ENCODE measurements at places on chromosomes 6 and 20.

DNA sequence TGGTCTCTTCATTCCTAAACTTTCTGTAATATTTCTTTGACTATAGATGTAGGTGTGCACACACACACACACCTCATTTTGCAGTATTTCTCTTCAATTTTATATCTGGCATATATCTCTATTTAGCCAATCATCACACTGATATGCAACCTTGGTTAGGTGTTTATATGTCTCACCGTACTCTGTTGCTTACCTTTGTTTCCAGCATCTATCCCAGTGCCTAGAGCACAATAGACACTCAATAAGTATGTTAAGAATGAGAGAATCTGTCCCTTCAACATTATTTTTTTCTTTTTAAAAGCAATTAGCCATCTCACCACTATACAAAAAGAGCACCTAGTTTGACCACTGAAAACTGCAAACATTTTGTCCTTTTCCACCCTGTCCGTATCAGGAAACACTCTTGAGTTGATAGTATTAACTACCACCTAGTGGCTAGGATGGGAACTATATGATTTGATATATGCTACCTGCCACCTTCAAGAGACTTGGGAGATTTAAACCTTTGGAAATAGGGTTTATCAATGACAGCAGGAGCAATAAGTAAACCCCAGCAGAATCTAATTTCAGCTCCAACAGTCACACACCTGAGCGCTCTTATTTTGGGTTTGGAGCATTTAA, 48.7 kb upstream of the RSPO3 start:
- no peak for DNase-seq

DNA sequence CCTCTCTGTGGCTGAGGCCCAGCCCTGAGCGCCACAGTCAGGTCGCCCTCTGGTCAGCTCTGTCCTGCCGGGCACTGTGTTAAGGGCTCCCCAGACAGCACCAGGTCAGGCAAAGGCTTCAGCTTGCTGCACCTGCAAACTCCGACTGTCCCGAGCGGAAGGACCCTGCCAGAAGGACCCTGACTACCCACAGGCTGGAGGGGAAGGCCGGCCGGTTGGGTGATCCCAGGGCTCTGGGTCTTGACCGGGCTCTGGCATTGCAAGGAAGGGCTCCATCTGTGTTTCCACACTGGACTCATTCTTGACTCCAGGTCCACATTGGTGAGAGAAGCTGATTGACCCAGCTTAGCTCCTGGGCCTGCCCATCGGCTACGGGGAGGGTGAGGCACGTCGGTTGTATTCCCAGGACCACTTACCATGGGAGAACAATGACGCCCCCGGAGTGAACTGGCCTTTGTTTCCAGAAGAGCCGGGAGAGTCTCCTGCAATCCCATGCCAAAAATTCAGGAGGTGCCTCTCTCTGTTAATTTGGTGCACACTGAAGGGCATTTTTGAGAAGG, 229.8 kb downstream of the TAF4 start:
- DNase-seq: no peak

DNA sequence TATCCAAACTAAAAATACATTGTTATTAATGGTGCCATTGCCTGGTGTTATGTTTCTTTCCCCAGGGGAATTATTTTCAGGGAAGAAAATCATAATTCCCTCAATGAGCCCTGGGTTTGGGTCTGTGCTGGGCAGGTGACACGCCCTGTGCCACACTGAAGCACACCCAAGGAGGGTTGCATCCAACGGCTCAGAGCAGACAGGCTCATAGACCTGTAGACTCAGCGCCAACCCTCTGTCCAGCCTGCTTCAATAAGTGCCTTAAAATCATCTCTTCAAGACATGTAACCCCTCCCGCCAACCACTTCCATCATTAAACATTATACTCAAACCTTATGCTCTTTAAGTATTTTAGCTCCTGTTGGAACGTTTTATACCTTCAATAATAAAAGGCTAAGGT, 225.3 kb upstream of the CDH4 start:
- DNase-seq: no peak

DNA sequence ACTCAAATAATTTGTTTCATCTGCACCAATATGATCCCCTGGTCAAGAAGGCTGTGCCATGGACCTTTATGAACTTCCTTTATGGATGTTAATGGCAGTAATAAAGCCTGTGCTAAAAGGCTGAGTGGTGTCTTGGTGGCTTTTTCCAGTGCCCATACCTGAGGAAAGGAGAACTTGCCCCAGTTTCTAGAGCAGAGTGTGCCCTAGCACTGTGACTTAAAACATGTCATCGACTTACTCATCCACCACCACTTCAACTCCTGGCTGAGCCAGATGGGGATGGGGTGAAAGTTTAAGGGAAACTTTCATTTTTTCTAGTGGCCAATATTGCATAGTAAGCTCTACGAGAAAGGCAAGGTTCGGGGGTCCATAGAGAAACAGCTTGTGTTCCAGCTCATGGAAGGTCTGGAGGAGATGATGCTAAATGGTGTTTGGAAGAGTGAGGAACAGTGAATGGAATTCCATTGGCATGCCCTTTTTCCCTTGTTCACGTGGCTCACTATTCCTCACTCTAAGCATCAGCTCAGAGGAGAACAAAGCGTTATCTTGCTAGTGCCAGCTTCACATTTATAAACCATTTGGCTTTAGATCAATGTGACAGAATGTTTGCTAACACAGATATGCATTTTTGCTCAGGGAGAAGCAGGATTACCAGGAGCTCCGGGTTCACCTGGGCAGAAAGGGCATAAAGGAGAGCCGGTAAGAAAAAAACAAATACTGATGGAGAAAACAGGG, 71.2 kb downstream of the COL19A1 start:
- no peak for DNase-seq
